ENCODE measurements at places on chromosomes 6 and 20. TPM values are rescaled to one million over a fixed set of nuclear protein-coding genes. Genes with fewer than 3 reads are reported as not detected.

- no peak for DNase-seq
- H3K4me3 ChIP-seq: no peak overlapping the region
- H3K36me3 ChIP-seq: no peaks in the 10 kb centered on the region
These were observed 253.2 kb downstream of the BMP7 start for GRCh38 chr20:57013217-57013616.

PSORS1C2 gene
- not detected for total RNA-seq

GRCh38 chr6:22145823-22146677, 150.8 kb downstream of the PRL start:
- no peak for DNase-seq
- no peaks in the 10 kb centered on the region for H3K27me3 ChIP-seq
- H3K4me3 ChIP-seq: peak overlapping the region; percentile 43
- no peaks in the 10 kb centered on the region for H3K36me3 ChIP-seq
- H3K27ac ChIP-seq: no peak overlapping the region

LRRC73 gene
- 0.33 TPM for total RNA-seq

DNA sequence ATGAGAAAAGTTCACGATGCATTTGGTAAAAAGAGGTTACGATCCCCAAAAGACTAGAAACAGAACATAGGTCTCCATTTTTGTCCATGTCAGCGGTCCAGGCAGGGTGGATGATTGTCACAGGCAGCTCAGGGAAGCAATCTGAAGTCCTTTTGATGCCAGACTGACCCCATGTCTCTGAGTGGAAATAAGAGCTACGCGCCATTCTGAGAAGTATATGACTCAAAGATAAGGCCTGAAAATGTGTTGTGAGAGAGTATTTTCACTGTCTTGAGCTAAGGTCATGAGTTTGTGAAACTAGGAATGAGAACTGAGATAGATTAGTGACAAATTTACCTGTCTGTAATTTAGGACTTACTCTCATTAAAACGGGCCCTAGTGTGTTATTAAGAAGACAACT, 69.5 kb downstream of the LYRM4 start:
- H3K36me3 ChIP-seq: no peaks in the 10 kb centered on the region
- H3K27me3 ChIP-seq: no peaks in the 10 kb centered on the region
- H3K4me1 ChIP-seq: no peaks in the 10 kb centered on the region

- H3K4me1 ChIP-seq: no peaks in the 10 kb centered on the region
- H3K36me3 ChIP-seq: no peaks in the 10 kb centered on the region
- H3K4me3 ChIP-seq: no peak overlapping the region
- no peaks in the 10 kb centered on the region for H3K27me3 ChIP-seq
These were observed 180.1 kb upstream of the CST7 start for GRCh38 chr20:24768713-24769601.

DNA sequence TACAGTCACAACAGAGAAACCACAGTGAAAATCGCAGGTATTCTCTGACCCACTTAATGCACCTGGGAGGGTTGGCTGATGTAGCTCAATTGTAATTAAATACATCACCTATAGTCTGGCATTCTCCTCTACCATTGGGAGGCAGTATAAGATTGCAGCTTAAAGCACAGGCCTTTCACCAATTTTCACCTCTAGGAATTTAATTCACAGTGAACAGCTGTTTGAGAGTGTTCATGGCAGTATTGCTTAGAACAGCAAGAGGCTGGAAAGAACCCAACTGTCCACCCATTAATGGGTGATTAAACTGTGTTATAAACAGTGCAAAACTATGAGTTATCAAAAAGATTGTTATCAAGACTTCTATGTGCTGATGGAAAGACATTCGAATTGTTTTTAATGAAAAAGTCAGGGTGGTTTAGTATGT, 2.0 kb downstream of the EDEM2 start:
- H3K4me1 ChIP-seq: no peaks in the 10 kb centered on the region
- H3K36me3 ChIP-seq: peaks cover 8% of the 10 kb centered on the region
- no peak overlapping the region for H3K4me3 ChIP-seq
- H3K27ac ChIP-seq: peak overlapping the region; percentile 47
- DNase-seq: no peak

- H3K27me3 ChIP-seq: no peaks in the 10 kb centered on the region
- no peaks in the 10 kb centered on the region for H3K36me3 ChIP-seq
- peaks cover 43% of the 10 kb centered on the region for H3K4me1 ChIP-seq
- no peak for DNase-seq
- H3K27ac ChIP-seq: no peak overlapping the region
These were observed 3.8 kb upstream of the IER3 start for GRCh38 chr6:30747902-30748769.

DNA sequence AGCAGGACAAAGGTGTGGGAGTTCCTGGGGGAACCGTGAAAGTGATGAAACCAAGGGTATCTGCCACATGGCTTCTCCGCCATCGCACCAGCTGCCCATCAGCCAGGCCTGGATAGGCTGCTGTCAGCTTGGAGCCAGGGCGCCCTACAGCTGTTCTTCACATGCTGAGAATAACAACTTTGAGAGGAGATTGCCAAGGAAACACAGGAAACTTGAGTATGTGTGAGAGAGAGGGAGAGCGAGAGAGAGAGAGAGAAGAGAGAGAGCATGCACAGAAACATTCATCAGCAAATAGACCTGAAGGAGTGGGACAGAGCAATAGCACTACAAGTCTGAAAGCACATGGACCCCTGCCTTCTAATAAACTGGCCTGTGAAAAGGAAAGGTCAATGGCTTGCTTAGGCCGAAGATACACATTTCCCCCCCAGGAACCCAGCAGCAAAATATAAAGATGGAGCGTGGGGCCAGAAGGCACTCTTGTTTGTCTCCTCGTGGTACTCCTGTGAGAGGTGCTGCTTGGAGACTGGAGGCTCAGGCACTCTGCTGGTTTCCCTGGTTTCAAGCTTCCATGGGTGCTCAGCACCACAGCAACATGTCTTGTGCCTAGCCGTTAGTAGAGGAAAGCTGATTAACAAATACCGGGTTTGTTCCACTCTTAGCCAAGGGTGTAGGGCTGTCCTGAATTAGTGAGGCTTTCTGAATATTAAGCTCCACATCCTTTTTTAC, 53.0 kb downstream of the SNAP25 start:
- no peak overlapping the region for H3K27ac ChIP-seq
- H3K4me1 ChIP-seq: no peaks in the 10 kb centered on the region
- no peak for DNase-seq

DEFB124 gene
- total RNA-seq: not detected
